Breast epithelium (tissue), 4 donors: ENCODE measurements at places on chromosomes 16 and 17. TPM values are rescaled to one million over a fixed set of nuclear protein-coding genes. Genes with fewer than 3 reads are reported as not detected.
A peak's percentile ranks its signal among the peaks of the same experiment; 100 is the strongest.

TBC1D3C gene
- total RNA-seq = not detected

GRCh38 chr17:69732272-69732918, 317.9 kb downstream of the MAP2K6 start:
- no peak for DNase-seq
- H3K27me3 ChIP-seq = no peaks in the 10 kb centered on the region
- H3K36me3 ChIP-seq = no peaks in the 10 kb centered on the region
- H3K4me3 ChIP-seq = no peak overlapping the region
- H3K27ac ChIP-seq = no peak overlapping the region

DNA sequence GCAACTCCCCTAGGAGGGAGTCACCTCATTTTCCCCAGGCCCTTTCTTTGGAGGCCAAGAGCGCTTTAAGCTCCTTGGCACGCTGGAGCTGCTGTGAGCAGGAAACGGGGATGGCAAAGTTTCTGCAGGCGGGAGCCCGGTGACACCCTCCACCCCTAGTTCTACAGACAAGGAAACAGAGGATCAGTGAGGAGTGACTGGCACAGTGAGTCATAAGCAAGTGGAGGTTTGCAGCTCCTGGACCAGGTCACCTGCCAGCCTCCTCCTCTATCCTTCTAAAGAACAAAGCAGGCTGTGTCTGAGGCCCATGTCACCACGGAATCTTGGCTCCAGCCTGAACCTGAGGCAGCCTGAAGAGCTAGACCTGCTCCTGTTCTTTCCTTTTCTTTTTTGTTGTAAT, 141.9 kb downstream of the TMEM132E start:
- no peaks in the 10 kb centered on the region for H3K36me3 ChIP-seq
- H3K4me3 ChIP-seq = no peak overlapping the region
- peak overlapping the region; percentile 86 for H3K27ac ChIP-seq
- DNase-seq = no peak
- H3K27me3 ChIP-seq = no peaks in the 10 kb centered on the region
- H3K4me1 ChIP-seq = no peaks in the 10 kb centered on the region

GRCh38 chr17:63503341-63503705, 19.8 kb upstream of the KCNH6 start:
- no peaks in the 10 kb centered on the region for H3K36me3 ChIP-seq
- H3K4me3 ChIP-seq = no peak overlapping the region
- no peak overlapping the region for H3K27ac ChIP-seq
- H3K4me1 ChIP-seq = no peaks in the 10 kb centered on the region
- H3K27me3 ChIP-seq = no peaks in the 10 kb centered on the region
- no peak for DNase-seq

PRKCA gene
- 10.5 TPM for total RNA-seq

KDM6B gene
- 6.4 TPM for total RNA-seq

- H3K27me3 ChIP-seq = no peaks in the 10 kb centered on the region
- H3K4me3 ChIP-seq = no peak overlapping the region
- no peaks in the 10 kb centered on the region for H3K36me3 ChIP-seq
Observed at GRCh38 chr17:34307110-34307509, 12.1 kb upstream of the CCL8 start.

- no peak overlapping the region for H3K27ac ChIP-seq
- DNase-seq = no peak
- H3K4me1 ChIP-seq = no peaks in the 10 kb centered on the region
- peaks cover 3% of the 10 kb centered on the region for H3K27me3 ChIP-seq
- no peaks in the 10 kb centered on the region for H3K36me3 ChIP-seq
Observed at GRCh38 chr17:70128727-70129238, 40.5 kb upstream of the KCNJ2 start.

GRCh38 chr17:68378268-68379176, 78.8 kb downstream of the WIPI1 start:
- H3K4me1 ChIP-seq = peaks cover 3% of the 10 kb centered on the region
- H3K27ac ChIP-seq = peak overlapping the region; percentile 99
- no peaks in the 10 kb centered on the region for H3K36me3 ChIP-seq
- DNase-seq = peak; percentile 92
- no peaks in the 10 kb centered on the region for H3K27me3 ChIP-seq
- H3K4me3 ChIP-seq = peak overlapping the region; percentile 16

FBXW10 gene
- 0.15 TPM for total RNA-seq

PNPO gene
- 61.2 TPM for total RNA-seq

DNAAF8 gene
- total RNA-seq = 2.3 TPM

DNA sequence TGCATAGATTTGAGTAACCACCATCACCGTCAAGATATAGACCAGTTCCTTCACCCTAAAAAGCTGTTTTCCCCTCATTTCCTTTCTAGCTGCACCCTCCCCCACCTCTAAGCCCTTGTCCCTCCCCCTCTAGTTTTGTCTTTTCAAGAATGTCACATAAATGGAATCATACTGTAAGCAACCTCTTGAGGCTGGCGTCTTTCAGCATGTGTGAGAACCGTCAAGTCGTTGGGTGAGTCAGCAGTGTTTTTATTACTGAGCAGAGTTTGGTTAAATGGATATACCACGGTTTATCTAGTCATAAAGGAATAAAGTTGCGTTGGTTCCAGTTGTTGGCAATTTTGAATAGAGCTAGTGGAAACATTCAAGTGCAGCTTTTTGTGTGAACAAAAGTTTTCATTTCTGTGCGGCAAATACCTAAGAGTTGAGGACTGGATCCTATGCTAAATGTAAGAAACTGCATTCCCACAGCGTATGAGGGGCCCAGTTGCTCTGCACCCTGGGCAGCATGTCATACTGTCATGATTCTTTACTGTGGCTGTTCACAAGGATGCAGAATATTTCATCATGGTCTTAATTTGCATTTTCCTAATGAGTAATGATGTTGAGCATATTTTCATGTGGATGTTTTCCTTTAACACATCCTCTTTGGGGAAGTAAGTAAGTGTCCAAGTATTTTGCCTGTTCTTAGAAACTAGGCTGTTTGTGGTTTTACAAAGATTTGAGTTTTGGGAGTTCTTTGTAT, 264.3 kb downstream of the CPPED1 start:
- no peaks in the 10 kb centered on the region for H3K27me3 ChIP-seq
- H3K36me3 ChIP-seq = no peaks in the 10 kb centered on the region
- H3K4me1 ChIP-seq = no peaks in the 10 kb centered on the region
- no peak overlapping the region for H3K4me3 ChIP-seq

NPIPA2 gene
- total RNA-seq = 1.3 TPM

- no peak overlapping the region for H3K4me3 ChIP-seq
- H3K27me3 ChIP-seq = no peaks in the 10 kb centered on the region
- H3K4me1 ChIP-seq = no peaks in the 10 kb centered on the region
- H3K36me3 ChIP-seq = no peaks in the 10 kb centered on the region
Observed at GRCh38 chr17:77548967-77549366, 408.2 kb downstream of the SEC14L1 start.

DNA sequence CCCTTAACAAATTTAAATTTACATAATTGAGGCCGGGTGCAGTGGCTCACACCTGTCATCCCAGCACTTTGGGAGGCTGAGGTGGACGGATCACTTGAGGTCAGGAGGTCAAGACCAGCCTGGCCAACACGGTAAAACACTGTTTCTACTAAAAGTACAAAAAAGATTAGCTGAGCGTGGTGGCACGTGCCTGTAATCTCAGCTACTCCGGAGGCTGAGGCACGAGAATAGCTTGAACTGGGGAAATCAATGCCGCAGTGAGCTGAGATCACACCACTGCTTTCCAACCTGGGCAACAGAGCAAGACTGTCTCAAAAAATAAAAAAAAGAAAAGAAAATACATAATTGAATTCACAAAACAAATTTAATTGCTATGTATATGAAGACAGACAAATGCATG, 56.3 kb upstream of the KIFC3 start:
- no peak overlapping the region for H3K27ac ChIP-seq
- DNase-seq = no peak
- H3K4me3 ChIP-seq = no peak overlapping the region
- H3K36me3 ChIP-seq = no peaks in the 10 kb centered on the region
- H3K4me1 ChIP-seq = no peaks in the 10 kb centered on the region

GINS2 gene
- total RNA-seq = 3.1 TPM

DNA sequence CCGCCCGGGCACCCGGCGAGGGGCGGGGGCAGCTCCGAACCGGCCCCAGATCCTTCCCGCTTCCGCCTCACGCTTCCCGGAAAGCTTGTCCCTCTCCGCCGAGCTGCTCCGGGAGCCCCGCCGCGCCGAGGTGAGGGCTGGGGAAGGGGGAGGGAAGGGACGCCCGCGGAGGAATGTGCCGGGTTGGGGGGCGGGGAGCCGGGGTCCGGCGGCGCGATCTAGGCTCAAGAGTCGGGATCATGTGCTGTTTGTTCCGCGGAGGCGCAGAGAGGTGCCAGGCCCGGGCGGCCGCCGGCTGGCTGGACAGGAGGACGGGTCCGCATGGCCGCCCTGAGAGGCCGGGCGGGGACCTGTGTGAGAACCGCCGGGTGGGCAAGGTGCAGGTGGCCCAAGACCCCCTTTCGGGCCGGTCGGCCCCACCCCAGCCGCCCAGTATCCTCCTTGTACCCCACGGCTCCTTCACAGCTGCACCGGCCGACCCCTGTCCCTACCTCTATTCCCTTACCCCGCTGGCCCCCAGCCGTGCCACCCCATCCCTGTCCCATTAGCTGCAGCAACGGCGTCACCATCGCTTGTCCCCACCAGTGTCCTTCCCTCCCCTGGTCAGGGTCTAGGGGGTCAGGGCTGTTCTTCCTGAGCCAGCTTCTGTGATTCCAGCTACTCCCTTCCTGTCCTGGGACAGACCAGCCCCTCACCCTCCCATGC, 429 bp downstream of the KIF1C start:
- H3K27me3 ChIP-seq = no peaks in the 10 kb centered on the region
- peak overlapping the region; percentile 88 for H3K4me3 ChIP-seq

CRK gene
- total RNA-seq = 76.8 TPM

DNA sequence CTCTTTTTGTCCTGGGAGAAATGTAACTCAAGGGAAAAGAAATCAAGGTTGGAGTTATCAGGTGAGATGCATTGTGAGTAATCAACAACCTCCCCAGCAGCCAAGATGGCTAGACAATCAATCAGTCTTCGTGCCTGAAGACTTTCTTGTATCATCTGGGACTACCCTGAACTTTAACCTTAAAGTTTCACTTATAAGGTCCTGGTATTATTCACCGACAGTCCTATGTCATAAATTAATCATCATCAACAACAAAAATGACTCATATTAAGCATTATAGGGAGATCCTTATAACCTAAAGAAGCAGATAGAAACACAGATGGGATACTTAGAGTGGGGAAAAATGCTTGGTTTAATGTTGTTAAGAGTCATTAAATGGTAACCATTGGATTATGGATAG, 7.7 kb upstream of the TEKT3 start:
- H3K36me3 ChIP-seq = no peaks in the 10 kb centered on the region
- H3K4me3 ChIP-seq = no peak overlapping the region
- no peaks in the 10 kb centered on the region for H3K4me1 ChIP-seq
- no peak for DNase-seq
- no peaks in the 10 kb centered on the region for H3K27me3 ChIP-seq

DNA sequence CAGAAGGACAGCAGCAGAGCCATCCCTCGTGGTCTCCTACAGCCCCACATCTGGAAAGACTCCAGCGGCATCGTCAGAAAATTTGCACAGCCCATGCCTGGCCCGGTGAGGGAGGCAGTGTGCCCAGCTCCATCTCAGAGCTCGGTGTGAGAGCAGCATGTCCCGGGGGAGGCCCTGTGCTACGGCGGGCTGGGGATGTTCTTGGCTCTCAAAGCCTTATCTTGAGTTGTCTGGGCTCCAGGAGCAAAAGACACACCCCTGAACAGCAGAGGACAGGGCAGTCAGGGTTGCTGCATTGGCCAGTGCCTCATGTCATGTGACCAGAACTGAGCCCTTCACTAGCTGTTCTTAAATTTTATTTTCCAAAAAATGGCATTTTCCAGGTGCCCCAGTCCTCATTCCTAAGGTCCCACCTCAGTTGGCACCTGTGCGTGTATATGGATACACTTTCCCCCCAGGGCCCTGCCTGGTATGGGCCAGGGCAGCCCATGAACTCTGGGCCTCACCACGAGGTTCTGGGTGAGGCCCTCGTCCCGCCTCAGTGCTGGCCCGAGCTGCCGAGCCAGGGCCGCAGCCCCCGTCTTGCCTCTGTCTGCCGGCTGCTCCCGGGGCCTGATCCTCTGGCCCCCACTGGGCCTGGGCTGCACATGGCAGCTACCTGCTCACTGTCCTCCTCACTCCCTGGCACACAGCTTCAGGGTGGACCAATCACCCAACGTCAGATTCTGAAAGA, 3.0 kb downstream of the NUDT16L1 start:
- no peak overlapping the region for H3K4me3 ChIP-seq
- H3K4me1 ChIP-seq = peaks cover 13% of the 10 kb centered on the region
- no peaks in the 10 kb centered on the region for H3K27me3 ChIP-seq

DNA sequence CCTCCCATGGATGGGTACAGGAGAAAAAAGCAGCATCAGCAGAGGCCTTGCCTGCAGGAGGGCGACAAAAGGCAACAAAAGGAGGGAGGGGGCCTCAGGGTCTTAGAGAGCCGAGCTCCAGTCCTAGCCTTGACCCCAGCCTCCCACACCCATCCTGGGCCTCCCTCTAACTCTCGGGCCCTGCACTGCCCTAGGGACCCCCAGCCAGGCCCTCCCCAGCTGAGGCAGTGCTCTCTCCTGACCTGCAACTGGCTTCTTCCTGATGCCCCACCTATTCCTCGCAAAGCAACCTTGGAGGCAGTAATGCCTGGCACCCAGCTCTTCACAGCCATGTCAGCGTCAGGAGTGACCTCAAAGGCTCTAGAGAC, 15.2 kb upstream of the SRRM2 start:
- no peaks in the 10 kb centered on the region for H3K36me3 ChIP-seq
- no peak overlapping the region for H3K4me3 ChIP-seq
- H3K27me3 ChIP-seq = no peaks in the 10 kb centered on the region
- DNase-seq = no peak

DNA sequence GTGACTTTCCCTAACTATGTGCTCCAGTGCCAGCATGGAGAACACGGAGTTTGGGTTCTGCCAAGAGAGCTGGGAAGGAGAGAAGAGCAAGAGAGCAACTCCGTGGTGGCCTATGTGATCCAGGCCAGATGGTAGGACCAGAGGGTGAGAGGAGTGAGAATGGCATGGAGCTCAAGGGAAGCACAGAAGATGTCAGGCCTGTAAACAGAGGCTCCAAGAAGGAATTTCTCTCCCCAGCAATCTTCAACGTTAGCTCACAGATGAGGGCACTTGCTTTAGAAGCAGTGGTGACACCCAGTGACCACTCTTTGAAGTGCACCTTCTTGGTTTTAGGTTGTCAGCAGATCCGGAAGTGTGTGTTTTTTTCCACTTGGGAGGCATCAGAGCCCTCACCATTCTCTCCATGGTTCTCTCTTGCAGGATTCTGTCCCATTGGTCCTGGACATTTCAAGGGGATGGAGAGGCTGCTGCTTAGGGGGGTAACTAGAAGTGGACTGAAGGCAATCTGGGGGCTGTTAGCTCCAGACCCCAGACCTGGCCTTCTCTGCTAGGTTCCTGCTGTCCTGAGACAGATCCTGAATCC, 18.1 kb upstream of the TMEM98 start:
- H3K27me3 ChIP-seq = no peaks in the 10 kb centered on the region
- H3K27ac ChIP-seq = no peak overlapping the region
- no peaks in the 10 kb centered on the region for H3K4me1 ChIP-seq

DNA sequence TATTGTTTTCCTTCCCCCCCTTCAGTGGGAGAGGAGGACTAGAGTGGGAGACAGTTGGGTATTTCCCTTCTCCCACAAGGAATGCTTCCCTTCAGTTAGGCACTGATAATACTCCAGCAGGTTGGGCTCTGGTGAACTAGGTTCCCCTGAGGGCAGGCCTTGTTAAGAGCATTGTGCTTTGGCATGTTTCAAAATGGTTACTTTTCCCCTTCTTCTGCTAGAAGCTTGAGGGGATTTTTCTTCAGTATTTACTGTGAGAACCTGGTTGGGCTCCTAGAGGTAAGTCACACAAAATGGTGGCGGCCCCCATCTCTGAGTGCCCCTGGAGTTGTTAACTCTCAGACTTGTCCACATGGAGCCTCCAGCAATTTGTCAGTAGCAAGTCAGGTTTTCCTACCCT, 156.2 kb downstream of the CYB561 start:
- no peak for DNase-seq
- H3K4me3 ChIP-seq = no peak overlapping the region
- no peak overlapping the region for H3K27ac ChIP-seq
- H3K4me1 ChIP-seq = no peaks in the 10 kb centered on the region

- peaks cover 14% of the 10 kb centered on the region for H3K4me1 ChIP-seq
- H3K36me3 ChIP-seq = no peaks in the 10 kb centered on the region
- no peak overlapping the region for H3K4me3 ChIP-seq
Observed at GRCh38 chr16:4609200-4610010, 5.3 kb downstream of the UBALD1 start.
